ENCODE measurements at places on chromosomes 12 and 14. TPM values are rescaled to one million over a fixed set of nuclear protein-coding genes. Genes with fewer than 3 reads are reported as not detected.

Gene RPS6KL1
- polyA plus RNA-seq = not detected

Gene HSPB8
- not detected for polyA plus RNA-seq

GRCh38 chr14:91113829-91114078 is at the start of gene DGLUCY:
TSS of gene DGLUCY (plus strand) at chr14:91114073. CDS start at chr14:91160295, 46,222 bp downstream.
- DNase-seq = no peak
- H3K36me3 ChIP-seq = peaks cover 16% of the 10 kb centered on the region
- peaks cover 54% of the 10 kb centered on the region for H3K4me1 ChIP-seq
- H3K4me3 ChIP-seq = peak within 1 kb of the TSS; percentile 62
- H3K27me3 ChIP-seq = no peaks in the 10 kb centered on the region

GRCh38 chr12:19238540-19238939 is 109.0 kb downstream of the PLEKHA5 start:
- H3K36me3 ChIP-seq = no peaks in the 10 kb centered on the region
- H3K4me1 ChIP-seq = peaks cover 49% of the 10 kb centered on the region
- no peak overlapping the region for H3K4me3 ChIP-seq
- no peak overlapping the region for H3K27ac ChIP-seq
- no peak for DNase-seq
- H3K27me3 ChIP-seq = no peaks in the 10 kb centered on the region

DNA sequence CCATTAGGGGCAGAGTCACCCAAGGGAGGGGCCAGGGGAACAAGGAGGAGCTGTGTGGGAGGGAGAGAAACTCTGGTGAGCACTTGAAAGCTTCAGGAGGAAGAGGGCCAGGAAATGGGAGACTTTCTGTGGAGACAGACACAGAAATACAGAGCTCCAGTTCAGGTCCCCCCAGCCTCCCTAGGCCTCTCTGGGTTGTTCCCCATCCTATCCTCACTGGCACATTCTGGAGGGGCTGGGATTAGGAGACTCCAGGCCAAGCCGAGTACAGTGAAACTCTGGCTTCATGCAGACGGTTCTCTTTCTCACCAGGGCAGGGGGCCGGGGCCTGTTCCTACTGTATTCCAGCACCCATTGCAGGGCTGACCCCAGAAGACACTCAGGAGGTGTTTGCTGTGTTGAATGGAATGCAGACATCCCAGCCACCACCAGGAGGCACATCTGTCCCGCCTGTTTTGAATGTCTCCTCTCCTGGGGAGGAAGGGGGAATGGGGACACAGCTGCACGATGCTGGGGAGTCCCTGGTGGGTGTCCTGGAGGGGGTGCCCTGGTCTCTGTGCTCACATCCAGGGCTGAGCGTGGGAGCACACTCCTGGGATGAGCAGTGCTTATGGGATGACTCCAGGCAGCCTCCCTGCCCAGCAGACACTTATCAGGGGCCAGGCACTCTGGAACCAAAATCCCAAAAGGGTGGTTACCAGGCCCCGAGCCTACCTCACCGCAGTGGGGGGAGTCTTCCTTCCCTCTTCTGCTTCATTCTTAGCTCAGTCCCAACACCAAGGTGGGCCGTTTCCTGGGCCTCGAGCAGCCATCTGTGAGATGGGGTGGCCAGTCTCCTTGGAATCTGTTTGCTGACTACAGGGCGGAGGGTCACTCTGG is 5.5 kb upstream of the KRT84 start:
- H3K4me1 ChIP-seq = no peaks in the 10 kb centered on the region
- DNase-seq = no peak
- H3K27ac ChIP-seq = no peak overlapping the region
- no peaks in the 10 kb centered on the region for H3K27me3 ChIP-seq
- H3K4me3 ChIP-seq = no peak overlapping the region

Gene TPPP2
- not detected for polyA plus RNA-seq

DNA sequence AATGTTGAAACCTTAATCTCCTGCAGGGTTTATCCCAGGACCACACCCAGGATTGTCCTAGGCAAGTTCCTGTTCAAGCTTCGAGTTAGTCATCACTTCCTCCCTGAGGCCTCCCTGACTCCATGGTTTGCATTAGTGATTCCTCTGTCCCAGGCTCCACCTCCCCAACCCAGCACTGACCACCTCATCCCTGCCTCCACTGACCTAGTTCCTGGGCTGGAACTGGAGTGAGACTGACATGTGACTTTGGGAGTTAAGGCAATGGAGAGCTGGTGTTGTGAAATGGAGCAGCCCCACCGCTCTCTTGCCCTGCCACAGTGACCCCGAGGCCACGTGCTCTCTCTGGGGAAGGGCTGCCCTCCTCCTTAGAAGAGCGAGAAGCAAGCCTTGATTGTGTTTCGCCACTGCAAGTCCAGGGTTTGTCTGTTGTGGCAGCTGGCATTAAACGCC is 15.8 kb upstream of the DTX1 start:
- H3K27ac ChIP-seq = peak overlapping the region; percentile 83
- H3K4me3 ChIP-seq = no peak overlapping the region
- no peaks in the 10 kb centered on the region for H3K36me3 ChIP-seq
- H3K4me1 ChIP-seq = peaks cover 46% of the 10 kb centered on the region
- H3K27me3 ChIP-seq = no peaks in the 10 kb centered on the region
- peak; percentile 95 for DNase-seq

Gene RNASE3
- polyA plus RNA-seq = 13.8 TPM

DNA sequence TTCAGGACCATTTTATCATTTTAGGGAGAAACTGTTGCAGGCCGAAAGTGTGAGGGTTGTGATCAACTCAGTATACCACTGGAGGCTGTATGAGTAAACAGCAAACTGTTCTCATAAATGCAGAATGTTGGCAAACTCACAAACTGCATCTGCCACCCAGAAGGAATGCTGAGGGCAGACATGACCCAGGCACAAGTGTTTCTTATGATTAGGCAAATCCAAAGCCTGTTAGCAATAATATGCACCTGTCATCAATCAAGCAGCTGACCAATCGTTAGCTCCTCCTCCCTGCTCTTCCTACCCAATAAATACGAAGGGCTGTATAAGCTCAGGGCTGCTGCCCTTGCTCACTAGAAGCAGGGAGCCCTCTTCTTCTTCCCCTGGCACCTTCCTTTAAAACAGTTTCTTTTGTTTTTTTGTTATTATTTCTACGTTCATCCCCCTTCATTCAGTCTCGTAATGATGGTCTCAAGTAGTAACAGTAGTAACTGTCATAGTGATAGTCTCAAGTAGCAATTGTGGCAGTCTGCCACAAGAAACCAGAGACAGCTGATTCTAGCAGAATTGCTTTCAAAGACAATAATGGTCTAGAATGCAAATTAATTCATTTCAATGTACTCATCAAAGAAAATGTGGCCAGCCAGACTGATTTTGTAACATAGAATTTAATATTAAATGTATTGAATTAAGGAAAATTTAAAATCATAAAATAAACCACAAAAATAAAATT is 15.2 kb upstream of the CCDC175 start:
- H3K27me3 ChIP-seq = no peaks in the 10 kb centered on the region
- H3K36me3 ChIP-seq = peaks cover 12% of the 10 kb centered on the region
- no peak overlapping the region for H3K4me3 ChIP-seq
- H3K27ac ChIP-seq = no peak overlapping the region

DNA sequence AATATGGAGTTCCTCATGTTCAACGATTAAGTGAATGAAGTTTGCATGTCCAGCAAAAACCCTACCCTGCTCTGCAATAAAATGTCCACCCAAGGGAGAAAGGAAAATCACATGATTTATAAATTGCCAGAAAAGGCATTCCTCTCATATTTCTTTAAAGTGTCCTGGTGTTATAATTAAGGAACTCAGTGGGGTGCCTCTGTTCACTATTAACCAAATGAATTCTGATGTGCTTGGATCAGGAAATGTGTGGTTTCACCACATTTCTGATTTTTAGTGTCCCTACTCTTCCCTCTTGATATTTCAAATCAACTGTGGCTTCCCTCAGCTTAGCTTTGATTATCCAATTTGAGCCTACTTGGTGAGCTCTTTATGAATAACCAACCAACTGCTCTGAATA is 208.1 kb downstream of the PHLDA1 start:
- no peak overlapping the region for H3K27ac ChIP-seq
- H3K36me3 ChIP-seq = no peaks in the 10 kb centered on the region
- H3K4me3 ChIP-seq = no peak overlapping the region
- no peaks in the 10 kb centered on the region for H3K4me1 ChIP-seq
- DNase-seq = no peak

DNA sequence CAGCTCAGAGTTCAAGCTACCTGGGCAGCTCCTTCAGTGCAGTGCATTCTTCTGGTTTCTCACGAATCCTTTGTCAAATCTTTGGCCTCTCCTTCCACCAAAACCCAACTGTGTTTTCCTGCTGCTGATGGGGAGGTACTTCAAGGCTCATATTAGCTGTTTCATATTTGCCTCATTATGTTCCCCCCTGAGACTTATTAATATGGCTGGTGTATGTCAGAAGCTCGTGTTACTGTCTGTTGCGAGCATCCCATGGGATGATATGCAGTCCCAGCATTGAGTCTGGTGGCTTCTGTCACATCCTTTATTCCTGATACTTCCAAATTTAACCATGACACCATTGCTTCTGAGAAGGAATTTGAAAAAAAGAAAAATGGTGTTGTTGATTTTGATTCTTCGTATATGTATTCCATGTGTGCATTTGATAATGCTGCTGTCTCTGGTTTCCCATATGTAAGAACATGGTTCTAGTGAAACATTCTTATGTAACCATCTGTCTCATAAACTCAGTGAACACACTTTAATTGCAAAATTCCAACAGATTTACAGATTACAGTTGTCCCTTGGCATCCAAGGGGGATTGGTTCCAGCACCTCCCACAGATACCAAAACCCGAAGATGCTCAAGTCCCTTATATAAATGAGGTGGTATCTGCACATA is 149.1 kb downstream of the KICS2 start:
- H3K36me3 ChIP-seq = no peaks in the 10 kb centered on the region
- no peak for DNase-seq
- H3K4me3 ChIP-seq = no peak overlapping the region
- H3K4me1 ChIP-seq = no peaks in the 10 kb centered on the region
- no peaks in the 10 kb centered on the region for H3K27me3 ChIP-seq

Gene FGF6
- not detected for polyA plus RNA-seq

- no peaks in the 10 kb centered on the region for H3K36me3 ChIP-seq
- no peaks in the 10 kb centered on the region for H3K27me3 ChIP-seq
- H3K4me1 ChIP-seq = no peaks in the 10 kb centered on the region
- no peak for DNase-seq
- no peak overlapping the region for H3K27ac ChIP-seq
These were observed 82.5 kb upstream of the KICS2 start for GRCh38 chr12:64304571-64304970.

- no peaks in the 10 kb centered on the region for H3K4me1 ChIP-seq
- DNase-seq = no peak
- no peaks in the 10 kb centered on the region for H3K36me3 ChIP-seq
- H3K4me3 ChIP-seq = no peak overlapping the region
- no peak overlapping the region for H3K27ac ChIP-seq
These were observed 93.1 kb downstream of the RMST start for GRCh38 chr12:97555547-97556187.

Gene TAS2R14
- polyA plus RNA-seq = 0.61 TPM

GRCh38 chr14:105029402-105029801 is 8.5 kb upstream of the CDCA4 start:
- H3K36me3 ChIP-seq = no peaks in the 10 kb centered on the region
- DNase-seq = no peak
- H3K27ac ChIP-seq = no peak overlapping the region
- H3K27me3 ChIP-seq = no peaks in the 10 kb centered on the region

- no peak for DNase-seq
- H3K4me1 ChIP-seq = no peaks in the 10 kb centered on the region
- no peak overlapping the region for H3K4me3 ChIP-seq
- H3K36me3 ChIP-seq = no peaks in the 10 kb centered on the region
These were observed 101.0 kb downstream of the BEGAIN start for GRCh38 chr14:100486025-100486828.

- H3K4me1 ChIP-seq = peaks cover 46% of the 10 kb centered on the region
- H3K27ac ChIP-seq = peak overlapping the region; percentile 72
- no peak for DNase-seq
- peaks cover 16% of the 10 kb centered on the region for H3K36me3 ChIP-seq
- no peaks in the 10 kb centered on the region for H3K27me3 ChIP-seq
These were observed 73.8 kb downstream of the SUSD6 start for GRCh38 chr14:69685218-69685616.

DNA sequence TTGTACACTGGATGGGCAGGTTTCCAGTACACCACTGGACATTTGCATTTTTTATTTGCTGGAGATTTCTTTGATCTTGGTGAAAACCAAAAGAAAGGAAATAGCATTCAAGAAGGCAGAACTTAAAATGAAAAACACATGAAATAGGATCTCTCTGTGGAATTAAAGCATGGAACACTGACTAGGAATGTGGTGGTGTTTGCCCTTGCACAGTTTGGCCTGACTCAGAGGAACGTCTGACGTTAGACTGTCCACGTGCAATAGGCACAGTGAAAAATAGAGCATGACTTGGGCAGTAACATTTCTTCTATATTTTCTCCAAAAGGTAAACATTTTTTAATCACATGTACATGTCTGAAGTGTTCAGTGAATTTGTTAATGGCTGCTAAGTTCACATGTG is 474.1 kb upstream of the PRICKLE1 start:
- no peak overlapping the region for H3K4me3 ChIP-seq
- no peaks in the 10 kb centered on the region for H3K4me1 ChIP-seq
- no peaks in the 10 kb centered on the region for H3K27me3 ChIP-seq

DNA sequence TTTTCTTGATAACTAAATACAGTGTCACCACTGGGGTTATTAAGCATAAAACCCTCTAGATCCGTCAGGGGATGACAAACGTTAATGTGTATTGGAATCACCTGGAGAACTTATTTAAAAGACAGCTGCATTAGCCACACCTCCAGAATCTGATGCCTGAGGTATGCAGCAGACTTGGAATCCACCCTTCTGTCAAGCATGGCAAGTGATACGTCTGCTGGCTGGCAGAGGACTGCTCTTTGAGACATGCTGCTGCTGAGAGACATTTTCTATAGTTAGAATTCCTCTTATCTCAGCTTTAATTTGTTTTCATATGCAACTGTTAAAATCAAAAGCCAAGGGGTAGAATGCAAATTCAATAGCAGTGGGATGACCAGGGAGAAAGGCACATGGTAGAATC is 496.3 kb downstream of the NELL2 start:
- H3K27me3 ChIP-seq = no peaks in the 10 kb centered on the region
- no peaks in the 10 kb centered on the region for H3K4me1 ChIP-seq
- no peak overlapping the region for H3K27ac ChIP-seq
- DNase-seq = no peak

Gene MORN3
- not detected for polyA plus RNA-seq

- H3K27me3 ChIP-seq = no peaks in the 10 kb centered on the region
- no peaks in the 10 kb centered on the region for H3K36me3 ChIP-seq
- no peak overlapping the region for H3K4me3 ChIP-seq
- no peak overlapping the region for H3K27ac ChIP-seq
These were observed 57.0 kb downstream of the CATSPERB start for GRCh38 chr14:91674911-91675310.

GRCh38 chr14:29271669-29272068 is 505.1 kb downstream of the FOXG1 start:
- H3K4me3 ChIP-seq = no peak overlapping the region
- H3K36me3 ChIP-seq = no peaks in the 10 kb centered on the region
- DNase-seq = no peak
- no peak overlapping the region for H3K27ac ChIP-seq
- no peaks in the 10 kb centered on the region for H3K4me1 ChIP-seq

DNA sequence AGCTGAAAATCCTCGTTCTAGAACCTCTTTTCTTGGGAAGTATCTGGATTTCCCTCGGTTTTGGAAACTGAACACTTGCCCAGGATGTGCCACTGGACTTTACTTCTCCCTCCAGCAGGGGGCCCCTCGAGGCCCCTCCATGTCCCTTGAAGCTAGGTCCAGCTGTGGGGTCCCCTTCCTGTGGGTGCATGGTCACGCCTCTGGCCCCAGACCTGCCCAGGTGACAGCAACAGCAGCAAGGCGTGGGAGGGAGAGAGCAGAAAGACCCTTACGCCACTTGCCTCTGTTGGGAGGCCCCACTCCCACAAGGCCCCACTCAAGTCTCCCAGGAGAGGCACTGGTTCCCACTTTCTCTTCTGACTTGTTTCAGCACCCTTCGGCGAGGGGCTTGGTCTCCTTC is 3.1 kb downstream of the SLC25A29 start:
- no peak overlapping the region for H3K27ac ChIP-seq
- DNase-seq = no peak
- no peak overlapping the region for H3K4me3 ChIP-seq
- no peaks in the 10 kb centered on the region for H3K27me3 ChIP-seq

Measured in CD14-positive monocyte (primary cell).